Activated B cell treated with CpG ODN at 0.5 μM for 24 hours (primary cell): ENCODE measurements at places on chromosomes 5 and 9.

GRCh38 chr9:16357828-16358227 is 512.6 kb downstream of the BNC2 start:
- DNase-seq, result no peak

DNA sequence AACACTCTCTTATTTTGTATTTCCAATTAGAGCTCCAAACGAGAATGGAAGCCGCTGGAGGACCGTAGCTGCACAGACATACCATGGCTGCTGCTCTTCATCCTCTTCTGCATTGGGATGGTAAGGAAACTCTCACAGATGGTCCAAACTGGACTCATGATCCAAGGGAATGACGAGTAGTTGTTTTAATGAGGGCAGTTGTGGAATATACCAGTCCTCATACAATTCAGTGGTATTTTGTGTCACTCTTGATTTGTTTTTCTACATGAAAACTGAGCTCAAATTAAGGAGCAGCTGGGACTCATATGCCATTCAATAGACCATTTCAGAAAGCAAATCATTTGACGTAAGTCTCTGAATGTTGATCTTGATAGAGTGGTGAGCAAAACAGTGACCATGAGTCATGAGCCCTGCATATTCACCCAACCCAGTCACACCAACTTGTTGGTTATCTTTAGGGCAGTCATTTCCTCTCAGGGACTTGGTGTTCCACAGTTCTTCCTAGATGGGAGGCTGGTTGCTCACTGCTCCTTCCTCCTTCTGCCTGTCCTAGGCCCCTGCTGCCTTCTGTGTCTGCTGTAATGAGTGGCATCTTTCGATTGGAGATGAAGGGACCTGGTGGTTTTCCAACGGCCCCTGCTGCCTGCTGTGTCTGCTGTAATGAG is 54.9 kb downstream of the SLC44A1 start:
- no peak for DNase-seq

GRCh38 chr9:6739218-6739617 is 18.6 kb upstream of the KDM4C start:
- DNase-seq, result no peak

DNA sequence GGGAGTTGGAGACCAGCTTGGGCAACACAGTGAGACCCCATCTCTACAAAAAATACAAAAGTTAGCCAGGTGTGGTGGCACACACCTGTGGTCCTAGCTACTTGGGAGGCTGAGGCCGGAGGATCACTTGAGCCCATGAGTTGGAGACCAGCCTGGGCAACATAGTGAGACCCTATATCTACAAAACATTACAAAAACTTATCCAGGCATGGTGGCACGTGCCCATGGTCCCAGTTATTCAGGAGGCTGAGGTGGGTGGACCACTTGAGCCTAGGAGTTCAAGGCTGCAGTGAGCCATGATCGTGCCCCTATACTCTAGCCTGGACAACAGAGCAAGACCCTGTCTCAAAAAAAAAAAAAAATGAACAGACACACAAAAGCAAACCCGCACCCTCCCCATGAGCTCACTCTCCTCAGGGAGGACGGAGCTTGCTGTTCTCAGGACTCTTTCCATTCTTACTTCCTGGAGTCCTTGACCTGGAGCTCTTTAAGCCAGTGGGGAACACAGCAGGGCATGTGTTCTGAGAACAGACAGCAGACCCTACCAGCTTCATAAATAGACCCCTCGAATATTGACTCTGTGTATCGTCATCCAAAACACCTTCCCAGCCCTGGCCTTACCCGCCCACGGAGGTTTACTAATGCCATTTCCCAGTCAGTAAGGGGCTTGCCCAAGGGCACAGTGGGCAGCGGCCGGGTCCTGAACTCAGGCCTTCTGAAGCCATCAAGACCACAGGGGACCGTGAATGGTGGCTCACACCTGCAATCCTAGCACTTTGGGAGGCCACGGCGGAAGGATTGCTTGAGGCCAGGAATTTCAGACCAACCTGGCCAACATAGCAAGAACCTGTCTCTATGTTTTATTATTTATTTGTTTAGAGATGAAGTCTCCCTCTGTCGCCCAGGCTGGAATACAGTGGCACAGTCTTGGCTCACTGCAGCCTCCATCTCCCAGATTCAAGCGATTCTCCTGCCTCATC is 11.1 kb downstream of the PTGES2 start:
- DNase-seq, result no peak

DNA sequence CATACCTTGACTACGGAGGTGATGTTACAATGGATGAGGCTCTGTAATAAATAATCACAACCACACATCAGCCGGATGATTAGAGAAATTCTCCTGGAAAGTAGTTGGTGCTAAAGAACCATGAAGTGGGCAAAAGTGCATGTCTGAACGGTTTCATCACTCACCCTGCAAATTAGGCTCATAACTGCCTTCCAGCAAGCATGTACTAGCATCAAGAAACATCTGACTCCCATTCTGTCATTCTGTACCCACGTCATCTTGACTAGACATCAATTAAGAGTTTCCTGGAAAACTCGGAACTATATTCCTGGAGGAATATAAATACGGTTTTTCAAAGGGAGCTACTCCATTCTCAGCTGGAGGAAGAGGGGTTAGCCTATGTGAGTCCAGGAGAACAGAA is 52.2 kb downstream of the HSD17B3 start:
- no peak for DNase-seq
